Activated T-cell treated with anti-CD3 and anti-CD28 coated beads, Interleukin-2, amount 50 U/mL, for 4 hours (primary cell): ENCODE measurements at places on chromosomes 5 and 9. TPM values are rescaled to one million over a fixed set of nuclear protein-coding genes. Genes with fewer than 3 reads are reported as not detected.

The TMEM171 gene
- total RNA-seq, result not detected

The FER gene
- total RNA-seq, result 7.4 TPM

The SLC23A1 gene
- total RNA-seq, result not detected

The NTRK2 gene
- 0.38 TPM for total RNA-seq

The GARNL3 gene
- 1.5 TPM for total RNA-seq

The CPLANE1 gene
- total RNA-seq, result 1.4 TPM

The NMUR2 gene
- not detected for total RNA-seq

The LRRC19 gene
- total RNA-seq, result not detected

The FOXD4 gene
- 0.10 TPM for total RNA-seq

The ZNF366 gene
- total RNA-seq, result not detected

The RNF224 gene
- not detected for total RNA-seq

The GRM6 gene
- not detected for total RNA-seq

The ZSWIM6 gene
- 6.9 TPM for total RNA-seq

The C5orf58 gene
- total RNA-seq, result not detected

The TMEM215 gene
- total RNA-seq, result not detected

DNA sequence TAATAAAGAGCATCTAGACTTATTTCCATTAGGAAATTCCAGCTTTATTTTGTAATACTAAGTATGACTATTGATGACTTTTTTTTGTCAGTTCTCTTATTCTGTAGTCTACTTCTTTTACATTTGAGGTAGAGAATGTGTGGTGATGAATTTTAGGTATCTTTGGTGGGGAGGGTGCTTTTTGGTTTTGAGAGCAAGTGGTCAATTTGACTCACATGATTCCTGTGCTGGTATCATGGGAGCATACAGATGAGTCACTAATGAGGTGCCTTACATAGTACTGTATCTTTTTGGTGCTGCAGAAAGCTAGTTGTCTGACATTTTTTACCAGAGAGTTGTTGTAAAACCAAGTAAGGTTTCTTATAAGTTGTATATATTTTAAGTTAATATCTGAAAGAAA is 35.3 kb downstream of the ERBIN start:
- no peak for DNase-seq

DNA sequence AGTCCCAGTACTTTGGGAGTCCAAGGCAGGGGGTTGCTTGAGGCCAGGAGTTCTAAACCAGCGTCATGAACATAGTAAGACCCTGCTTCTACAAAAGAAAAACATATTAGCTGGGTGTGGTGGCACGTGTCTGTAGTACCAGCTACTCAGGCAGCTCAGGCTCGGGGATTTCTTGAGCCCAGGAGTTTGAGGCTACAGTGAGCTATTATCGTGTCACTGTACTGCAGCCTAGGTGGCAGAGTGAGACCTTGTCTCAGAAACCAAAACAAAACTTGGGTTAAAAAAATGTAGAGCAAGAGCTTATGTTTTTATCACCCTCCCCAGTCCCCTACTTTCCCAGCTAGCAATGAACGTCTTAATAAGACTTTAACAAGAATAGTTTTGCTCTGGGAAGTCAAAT is 46.7 kb downstream of the UHRF2 start:
- DNase-seq, result no peak

- no peak for DNase-seq
These were observed 11.0 kb upstream of the SH3RF2 start for GRCh38 chr5:145925353-145925752.

GRCh38 chr5:151448038-151448985 is 909 bp downstream of the SLC36A1 start:
- DNase-seq, result no peak

GRCh38 chr5:155728146-155728856 is 598.7 kb upstream of the SGCD start:
- no peak for DNase-seq

DNA sequence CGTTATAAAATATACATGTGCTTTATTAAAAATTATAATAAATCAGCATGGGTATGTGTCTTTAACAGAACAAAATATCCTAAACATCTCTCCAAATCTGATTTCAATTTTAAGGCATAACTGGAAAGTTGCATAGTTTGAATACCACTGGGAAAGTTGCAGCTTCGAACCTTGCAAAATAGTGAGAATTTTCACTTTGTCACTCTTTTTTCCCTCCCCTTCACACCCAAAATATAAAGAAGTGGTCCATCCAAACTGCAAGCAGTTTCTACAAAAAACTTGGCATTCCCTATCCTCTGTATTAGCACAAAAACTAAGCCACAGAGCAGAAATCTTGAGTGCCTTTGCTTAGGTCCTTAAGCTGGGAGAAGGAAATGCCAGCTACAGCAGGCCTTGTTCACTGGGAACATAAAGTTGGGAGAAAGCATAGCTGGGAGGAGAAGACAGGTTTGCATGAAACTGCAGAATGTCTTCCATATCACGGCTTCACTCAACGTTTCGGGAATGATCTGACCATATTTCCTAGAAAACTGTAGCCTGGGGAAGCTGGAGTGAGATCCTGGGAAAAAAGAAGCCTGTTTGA is 400.3 kb downstream of the EBF1 start:
- no peak for DNase-seq

DNA sequence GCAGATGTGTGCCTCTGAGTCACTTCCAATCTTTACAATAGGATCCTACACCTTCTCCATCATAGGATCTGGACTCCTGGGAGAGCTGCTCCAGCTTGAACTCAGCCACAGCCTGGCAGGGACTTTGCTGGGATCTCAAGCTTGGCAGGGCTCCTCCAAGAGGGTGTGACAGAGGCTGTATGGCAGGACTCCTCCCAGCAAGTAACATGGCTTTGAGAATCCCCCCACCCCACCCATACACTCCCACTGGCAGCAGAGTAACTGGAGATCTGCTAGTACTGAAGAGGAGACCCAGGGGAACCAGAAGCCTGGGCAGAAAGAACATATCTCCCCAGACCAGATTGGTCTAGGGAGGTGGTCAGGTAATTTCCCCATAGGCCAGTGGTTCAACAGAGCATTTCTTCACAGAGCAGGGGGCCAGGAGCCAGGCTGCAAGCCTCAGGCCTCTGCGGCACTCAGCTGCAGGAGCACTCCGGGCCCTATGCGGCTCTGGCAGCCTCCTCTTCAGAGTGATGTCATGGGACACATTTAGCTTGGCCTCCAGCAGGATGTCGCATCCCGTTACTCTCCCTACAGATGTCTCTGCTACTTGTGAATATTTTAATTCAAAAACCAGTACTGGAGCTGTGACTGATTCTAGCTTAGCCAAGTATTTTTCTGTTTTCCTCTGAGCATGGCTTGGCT is 1.7 kb upstream of the ACSL6 start:
- DNase-seq, result no peak

- DNase-seq, result no peak
These were observed 217.2 kb downstream of the DAB2IP start for GRCh38 chr9:121868626-121869025.

DNA sequence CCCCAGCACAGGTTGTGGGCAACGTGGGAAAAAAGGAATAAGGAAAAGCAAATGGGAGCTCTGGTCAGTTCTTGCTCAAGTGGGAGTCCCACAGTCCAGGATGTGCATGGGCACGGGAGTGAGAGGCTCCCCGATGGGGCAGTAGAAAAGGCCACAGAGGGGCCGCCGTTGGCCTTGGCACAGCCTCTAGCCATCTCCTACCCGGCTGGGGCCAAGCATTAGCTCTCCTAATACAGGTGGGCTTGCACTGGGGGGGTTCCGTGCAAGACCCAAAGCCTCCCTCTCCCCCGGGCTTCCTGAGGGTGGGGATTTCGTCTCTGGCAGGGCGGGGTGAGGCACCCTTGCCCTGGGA is 212.2 kb upstream of the MVB12B start:
- no peak for DNase-seq

DNA sequence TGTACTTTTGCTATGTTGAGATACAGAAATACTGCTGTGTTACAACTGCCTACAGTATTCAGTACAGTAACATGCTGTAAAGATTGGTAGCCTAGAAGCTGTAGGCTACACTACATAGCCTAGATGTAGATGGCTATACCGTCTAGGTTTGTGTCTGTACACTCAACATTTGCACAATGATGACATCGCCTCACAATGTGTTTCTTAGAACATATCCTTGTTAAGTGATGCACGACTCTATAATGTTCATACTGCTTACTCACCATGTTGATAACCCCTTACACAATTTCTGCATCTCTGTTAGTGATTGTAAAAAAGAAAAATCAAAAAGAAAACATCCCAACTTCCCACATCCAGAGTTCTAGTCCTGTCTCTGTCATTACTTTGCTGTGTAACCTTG is 450.0 kb downstream of the CCDC171 start:
- DNase-seq, result no peak

- no peak for DNase-seq
These were observed 17.4 kb downstream of the UBTD2 start for GRCh38 chr5:172266071-172266675.

- DNase-seq, result no peak
These were observed 68.5 kb upstream of the SLC25A51 start for GRCh38 chr9:37972351-37972848.

DNA sequence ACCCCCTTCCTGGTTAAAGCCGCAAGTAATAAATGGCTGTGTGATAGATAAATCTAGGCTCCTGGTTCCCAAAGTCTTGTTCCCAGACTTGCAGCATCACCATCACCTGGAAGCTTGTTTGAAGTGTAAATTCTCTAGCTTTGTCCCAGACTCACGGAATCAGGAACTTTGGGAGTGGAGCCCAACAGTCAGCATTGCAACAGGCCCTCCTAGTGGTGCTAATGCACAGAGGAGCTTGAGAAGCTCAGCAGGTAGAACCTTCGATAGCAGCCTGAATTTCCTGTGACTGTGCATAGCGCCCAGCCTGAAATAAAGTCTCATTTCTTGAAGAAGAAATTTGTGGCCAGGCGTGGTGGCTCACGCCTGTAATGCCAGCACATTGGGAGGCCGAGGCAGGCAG is 30.3 kb upstream of the MELK start:
- no peak for DNase-seq

DNA sequence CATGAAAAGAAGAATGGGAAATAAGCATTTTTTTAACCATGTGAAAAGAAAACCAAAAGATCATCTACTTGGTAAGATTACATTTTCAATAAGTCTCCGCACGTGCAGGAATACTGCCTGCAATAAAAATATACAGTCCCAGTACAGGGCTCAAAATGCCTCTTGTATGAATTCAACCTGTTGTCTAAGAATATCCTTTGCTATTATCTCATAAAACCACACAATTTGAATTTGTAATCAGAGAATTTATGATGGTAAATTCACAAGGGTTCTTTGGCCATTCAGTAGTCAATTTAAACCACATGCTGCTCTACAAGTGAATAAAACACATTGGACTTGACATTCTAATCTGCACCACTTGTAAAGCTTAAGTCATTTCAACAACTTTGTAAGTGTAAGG is 46.6 kb downstream of the ST8SIA4 start:
- DNase-seq, result no peak

DNA sequence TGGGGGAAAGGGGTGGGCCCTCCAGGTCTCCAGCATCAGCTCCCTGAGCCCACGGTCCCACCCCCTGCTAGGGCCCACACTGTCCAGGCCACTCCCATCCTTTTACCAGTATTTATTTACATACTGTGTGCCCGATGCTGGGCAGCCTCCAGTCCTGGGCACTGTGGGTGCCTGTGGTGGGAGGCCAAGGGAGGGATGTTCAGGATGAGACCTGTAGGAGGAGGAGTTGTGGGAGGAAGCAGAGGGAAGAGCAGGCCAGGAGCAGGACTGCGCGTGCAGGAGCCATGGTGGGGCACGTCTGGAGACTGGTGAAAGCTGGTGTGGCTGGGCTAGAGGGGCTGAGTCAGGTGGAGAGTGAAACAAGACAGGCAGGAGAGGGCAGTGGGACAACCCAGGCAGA is 267.4 kb downstream of the HSPA4 start:
- DNase-seq, result no peak

- no peak for DNase-seq
These were observed 52.6 kb downstream of the LMX1B start for GRCh38 chr9:126666155-126666803.

GRCh38 chr5:170913573-170913972 is 51.8 kb downstream of the RANBP17 start:
- no peak for DNase-seq

DNA sequence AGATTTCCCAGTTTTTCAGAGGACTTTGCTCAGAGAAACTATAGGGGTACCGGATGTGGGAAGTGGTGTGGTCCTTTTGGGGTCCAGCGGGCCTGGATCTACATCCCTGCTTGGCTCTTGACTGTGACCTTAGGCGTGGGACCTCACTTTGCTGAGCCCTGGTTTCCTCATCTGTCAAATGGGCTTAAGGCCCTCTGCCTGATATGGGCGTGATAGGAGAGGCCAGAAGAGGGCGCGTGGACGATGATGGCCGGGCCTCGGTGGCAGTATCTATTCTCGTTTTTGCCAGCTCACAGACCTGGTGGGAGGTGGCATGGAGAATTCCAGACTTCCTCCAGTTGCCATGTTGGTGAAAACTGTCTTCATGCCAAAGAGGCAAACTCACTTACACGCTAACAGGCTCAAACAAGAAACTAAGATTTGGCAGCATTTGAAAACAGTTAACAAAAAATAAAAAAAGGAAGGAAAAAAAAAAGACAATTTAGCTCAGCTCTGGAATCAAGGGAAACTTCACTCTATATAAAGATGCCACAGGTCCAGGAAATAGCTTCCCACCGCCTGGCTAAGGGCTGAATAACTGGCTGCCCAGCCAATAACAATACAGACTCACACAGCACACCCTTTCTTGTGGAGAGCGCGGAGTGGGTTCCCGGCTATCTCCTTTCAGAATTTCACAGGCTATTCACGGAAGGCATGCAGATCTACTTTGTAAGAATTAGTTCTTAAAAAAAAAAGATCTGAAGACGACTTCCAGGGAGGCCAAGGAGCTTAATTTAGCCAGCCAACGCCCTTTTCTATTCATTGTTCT is 1.7 kb downstream of the SH3PXD2B start:
- DNase-seq, result no peak

DNA sequence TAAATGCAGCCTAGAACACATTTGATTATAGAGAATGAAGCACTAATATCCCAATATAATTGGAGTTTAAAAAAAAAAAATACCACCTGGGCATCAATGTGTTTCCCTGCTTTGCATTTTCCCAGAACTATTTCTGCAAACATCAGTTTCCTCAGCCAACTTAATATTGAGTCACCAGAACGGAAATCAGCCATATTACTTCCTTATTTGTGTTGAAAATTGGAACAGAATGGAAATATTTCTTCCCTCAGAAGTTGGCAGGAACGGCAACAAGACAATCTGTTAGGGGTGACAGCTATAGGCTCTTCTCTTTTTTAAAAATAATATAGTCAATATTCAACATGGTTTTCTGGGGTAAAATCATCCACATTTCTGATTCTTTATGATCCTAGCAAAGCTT is 4.0 kb downstream of the MFAP3 start:
- DNase-seq, result no peak

GRCh38 chr9:77177894-77178794 is 810 bp downstream of the VPS13A start:
- peak; percentile 45 for DNase-seq

GRCh38 chr5:58107704-58108103 is 352.2 kb downstream of the PLK2 start:
- no peak for DNase-seq

GRCh38 chr9:100222674-100223073 is 123.6 kb downstream of the INVS start:
- DNase-seq, result no peak

GRCh38 chr9:95907794-95908193 is 32.3 kb downstream of the ERCC6L2 start:
- no peak for DNase-seq
